Stimulated activated CD4-positive, alpha-beta T cell treated with anti-CD3 and anti-CD28 coated beads, Interleukin-4, amount 100 ng/mL, for 1 hour (primary cell): ENCODE measurements at places on chromosomes 3 and 15.

DNA sequence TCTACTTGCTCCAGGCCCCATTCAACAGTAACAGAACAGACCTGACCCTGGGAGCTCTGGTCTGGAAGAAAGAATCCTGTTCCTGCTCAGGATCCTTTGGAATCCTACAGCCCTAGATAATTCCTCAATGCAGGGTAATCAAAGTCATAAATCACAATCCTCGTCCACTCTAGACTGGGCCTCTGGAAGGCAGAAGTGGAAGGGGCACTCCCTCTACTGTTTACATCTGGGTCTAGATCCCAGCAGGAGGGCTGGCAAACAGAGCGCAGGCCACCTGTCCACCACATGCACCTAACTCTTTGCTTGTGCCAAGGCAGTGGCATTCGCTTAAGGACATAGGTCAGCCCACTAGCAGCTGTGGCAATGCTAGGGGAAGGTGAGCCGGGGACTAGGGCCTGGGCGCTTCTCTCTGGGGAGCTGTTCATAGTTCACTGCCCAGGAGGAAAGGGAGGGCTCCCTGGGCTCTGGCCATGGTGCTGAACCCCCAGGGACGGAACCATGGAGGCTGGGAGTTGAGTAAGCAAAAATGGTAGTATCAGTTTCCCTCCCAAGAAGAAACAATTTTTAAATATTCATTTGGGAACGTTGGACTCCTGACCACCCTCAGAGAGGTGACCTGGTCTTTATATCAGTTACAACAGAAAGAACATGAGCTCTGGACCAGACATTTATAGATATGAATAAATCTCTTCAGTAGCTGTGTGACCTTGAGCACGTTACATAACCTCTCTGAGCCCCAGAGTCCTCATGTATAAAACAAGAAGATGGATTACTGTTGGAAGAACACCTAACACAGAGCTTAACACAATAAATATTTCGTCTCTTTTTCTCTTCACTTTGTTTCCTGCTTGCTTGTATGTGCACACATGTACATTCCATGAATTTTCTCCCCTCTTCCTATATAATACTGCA is 90.2 kb downstream of the NTRK3 start:
- no peak for DNase-seq

DNA sequence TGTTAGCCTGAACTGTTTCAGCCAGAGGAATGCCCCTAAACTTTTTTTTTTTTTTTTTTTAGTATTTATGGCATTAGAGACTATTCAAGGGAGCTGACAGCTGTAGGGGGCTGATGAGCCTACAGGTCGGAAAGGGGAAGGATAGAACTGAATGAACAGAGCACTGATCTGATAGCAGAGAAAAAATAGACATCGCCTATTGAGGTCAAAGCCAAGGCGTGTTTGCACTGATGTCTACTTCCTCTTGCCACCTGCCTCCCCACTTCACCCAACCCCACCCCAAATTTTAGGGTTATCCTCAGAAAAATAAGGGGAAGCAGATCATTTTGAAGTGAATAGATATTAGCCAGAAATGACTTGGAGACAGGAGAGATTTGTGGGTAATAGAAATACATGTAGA is 3.0 kb upstream of the ZMAT3 start:
- no peak for DNase-seq

- DNase-seq = no peak
Observed at GRCh38 chr3:185586686-185587039, 568 bp downstream of the SENP2 start.

DNA sequence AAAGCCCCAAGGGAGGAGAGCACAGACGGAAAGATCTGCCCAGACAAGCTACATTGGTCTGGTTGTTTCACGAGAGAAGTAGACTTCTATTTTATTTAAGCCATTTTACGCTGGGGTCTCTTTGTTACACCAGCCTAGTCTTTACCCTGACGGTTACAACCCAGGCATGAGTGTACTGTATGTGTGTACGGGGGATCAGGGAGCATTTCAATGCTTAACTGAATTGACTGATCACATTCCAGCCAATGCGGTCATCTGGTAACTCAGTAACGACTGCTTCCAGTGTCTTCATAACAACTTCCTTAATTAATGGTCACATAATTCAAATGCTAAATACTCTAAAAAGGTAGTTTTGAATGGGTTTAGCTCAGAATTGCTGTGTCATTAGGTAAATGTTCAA is 288.6 kb downstream of the FOXP1 start:
- DNase-seq = no peak

DNA sequence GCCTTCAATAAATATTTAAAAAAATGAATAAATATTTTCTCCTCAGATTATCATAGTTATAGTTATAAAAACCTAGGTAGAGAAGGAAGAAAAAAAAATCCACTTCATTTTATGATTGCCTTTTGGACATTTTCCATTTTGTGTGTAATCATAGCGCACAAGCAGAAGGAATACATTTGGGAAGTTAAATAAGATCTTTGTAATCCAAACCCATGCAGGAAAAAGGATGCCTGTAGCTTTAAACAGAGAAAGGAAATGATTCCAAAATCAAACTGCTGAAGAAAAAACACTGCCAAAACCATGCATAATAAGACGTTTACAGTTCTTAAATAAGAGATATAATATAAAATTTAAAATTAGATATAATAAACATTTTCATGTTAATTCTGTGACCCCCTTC is 7.4 kb upstream of the CCDC54 start:
- DNase-seq = no peak

- no peak for DNase-seq
Observed at GRCh38 chr3:73653351-73653750, 28.6 kb upstream of the PDZRN3 start.

GRCh38 chr3:4753073-4753691 is 226.1 kb upstream of the BHLHE40 start:
- DNase-seq = no peak

GRCh38 chr3:40718681-40719080 is 193.9 kb downstream of the ZNF621 start:
- no peak for DNase-seq

DNA sequence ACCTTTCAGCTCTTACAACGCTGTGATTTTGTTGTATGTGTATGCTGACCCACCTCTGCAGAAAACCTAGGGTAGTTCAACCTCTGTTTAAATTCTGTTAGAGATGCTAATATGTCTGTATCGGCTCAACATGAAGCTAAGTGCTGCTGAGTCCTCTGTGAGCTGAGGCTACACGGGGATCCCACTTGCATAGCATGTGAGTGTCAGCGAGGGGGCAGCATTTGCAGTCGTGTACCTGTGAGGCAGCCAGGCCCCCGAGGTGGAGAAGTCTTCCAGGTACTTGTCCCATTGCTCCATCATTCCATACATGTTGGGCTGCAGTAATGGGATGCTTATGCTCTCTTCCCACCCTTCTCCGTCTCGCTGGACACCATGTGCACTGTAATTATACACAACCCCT is 3.7 kb downstream of the MKRN2OS start:
- no peak for DNase-seq

- no peak for DNase-seq
Observed at GRCh38 chr3:129978123-129978522, 3.6 kb downstream of the TRH start.
